ENCODE measurements at places on chromosomes 3 and 15. TPM values are rescaled to one million over a fixed set of nuclear protein-coding genes. Genes with fewer than 3 reads are reported as not detected.

DNA sequence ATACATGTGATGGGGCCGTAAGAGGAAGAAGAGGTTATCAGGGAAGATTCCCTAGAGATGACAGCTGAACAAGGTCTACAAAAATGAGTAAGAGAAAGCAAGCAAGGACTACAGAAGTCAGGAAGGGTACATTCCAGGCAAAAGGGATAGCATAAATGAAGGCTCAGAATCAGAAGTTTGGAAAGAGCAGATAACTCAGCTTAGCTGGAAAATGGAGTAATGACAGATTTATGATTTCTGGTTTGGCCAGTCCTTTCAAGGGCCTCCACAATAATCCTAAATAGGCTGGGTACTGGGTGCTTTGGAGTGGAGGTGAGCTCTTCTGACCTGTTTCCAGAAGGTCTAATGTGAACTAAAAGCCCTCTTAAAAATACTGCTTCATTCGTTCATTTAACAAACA, 110.7 kb downstream of the MYO5A start:
- no peak for DNase-seq

GRCh38 chr15:44536962-44537734, at the start of gene EIF3J:
Gene EIF3J, plus strand, starts transcription at chr15:44537147. Its CDS starts 48 bp downstream, at chr15:44537195.
- peak; percentile 90 for DNase-seq

- DNase-seq, result no peak
Observed at GRCh38 chr3:30081904-30082303, 524.5 kb upstream of the TGFBR2 start.

DNA sequence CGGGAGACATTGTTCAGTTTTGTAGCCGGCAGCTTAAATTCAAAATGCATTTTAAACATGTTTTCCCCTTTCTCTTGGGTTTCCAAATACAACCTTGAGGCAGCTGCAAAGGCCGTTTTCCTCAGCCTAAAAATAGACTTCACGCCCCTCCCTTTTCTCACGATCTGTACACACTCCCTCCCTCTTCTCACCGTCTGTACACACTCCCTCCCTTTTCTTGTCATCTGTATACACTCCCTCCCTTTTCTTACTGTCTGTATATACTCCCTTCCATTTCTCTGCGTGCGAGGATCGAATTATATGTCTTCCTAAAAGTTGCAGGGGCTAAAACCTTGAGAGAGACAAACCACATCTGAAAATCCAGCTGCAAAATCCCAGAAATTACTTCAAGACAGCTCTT, 8.9 kb downstream of the MUC4 start:
- DNase-seq, result no peak

- no peak for DNase-seq
Observed at GRCh38 chr3:149554826-149555225, 80.3 kb downstream of the TM4SF4 start.

GRCh38 chr15:84001037-84001436, 234.5 kb upstream of the GOLGA6L4 start:
- DNase-seq, result no peak

GRCh38 chr3:114496021-114496434, 202.2 kb downstream of the TIGIT start:
- DNase-seq, result no peak

GRCh38 chr3:28504976-28505375, 156.4 kb upstream of the AZI2 start:
- DNase-seq, result no peak

DNA sequence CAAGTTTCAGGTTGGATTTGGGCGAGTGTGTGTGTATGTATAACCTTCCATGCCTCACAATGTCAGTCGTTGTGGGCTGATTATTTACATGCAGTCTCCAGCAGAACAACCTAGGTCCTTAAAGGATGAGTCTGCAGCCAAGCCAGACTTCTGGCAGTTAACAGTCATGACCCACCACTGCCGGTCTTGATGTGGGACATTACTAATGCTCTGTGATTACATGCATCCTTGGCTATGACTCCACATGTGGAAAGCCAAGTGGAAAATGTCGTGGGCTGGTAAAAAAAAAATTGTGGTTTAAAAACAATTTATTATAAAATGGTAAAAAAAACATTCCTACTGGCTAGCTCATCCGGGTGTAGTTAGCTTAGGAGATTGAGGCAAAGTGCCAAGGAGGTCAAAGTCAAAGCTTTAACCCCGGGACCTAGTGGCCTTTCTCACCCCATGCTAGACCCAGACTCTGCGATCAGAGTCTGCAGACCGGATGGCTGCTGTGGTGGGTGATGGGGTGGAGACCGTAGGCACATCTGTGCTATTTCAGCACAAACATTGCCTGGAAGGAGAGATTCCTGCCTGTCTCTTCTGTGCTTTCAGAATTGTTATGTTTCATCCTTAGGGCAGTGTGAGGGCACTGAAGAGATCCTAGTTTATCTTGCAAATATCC, 6.8 kb downstream of the RARRES1 start:
- DNase-seq, result no peak

DNA sequence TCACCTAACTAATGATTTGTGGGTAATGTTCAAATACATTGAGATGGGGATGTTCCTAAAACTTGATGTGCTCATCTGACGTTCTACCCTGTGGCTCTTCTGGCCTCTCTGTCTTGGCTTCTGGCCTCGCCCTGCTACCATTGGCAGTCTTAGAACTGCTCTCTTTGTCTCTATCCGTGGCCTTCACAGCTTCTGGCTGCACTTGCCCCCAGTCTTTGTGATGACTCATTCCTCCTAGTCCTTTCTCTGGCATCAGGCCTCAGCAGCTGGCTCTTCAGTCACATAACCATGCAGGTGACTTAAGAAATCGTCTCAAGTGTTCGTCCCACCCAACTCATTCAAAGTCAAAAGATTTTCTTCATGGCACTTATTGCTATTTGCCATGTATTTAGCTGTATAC, 188.1 kb downstream of the BBX start:
- no peak for DNase-seq

The NR1I2 gene
- polyA plus RNA-seq, result 0.54 TPM

The ACP3 gene
- polyA plus RNA-seq, result 63.9 TPM

The SERINC4 gene
- polyA plus RNA-seq, result 0.23 TPM

The GOLGA8Q gene
- 0.32 TPM for polyA plus RNA-seq

The GOLGA8T gene
- polyA plus RNA-seq, result not detected

Data from right renal cortex interstitium (tissue), 3 donors.